ENCODE measurements at places on chromosomes 6 and 20.

DNA sequence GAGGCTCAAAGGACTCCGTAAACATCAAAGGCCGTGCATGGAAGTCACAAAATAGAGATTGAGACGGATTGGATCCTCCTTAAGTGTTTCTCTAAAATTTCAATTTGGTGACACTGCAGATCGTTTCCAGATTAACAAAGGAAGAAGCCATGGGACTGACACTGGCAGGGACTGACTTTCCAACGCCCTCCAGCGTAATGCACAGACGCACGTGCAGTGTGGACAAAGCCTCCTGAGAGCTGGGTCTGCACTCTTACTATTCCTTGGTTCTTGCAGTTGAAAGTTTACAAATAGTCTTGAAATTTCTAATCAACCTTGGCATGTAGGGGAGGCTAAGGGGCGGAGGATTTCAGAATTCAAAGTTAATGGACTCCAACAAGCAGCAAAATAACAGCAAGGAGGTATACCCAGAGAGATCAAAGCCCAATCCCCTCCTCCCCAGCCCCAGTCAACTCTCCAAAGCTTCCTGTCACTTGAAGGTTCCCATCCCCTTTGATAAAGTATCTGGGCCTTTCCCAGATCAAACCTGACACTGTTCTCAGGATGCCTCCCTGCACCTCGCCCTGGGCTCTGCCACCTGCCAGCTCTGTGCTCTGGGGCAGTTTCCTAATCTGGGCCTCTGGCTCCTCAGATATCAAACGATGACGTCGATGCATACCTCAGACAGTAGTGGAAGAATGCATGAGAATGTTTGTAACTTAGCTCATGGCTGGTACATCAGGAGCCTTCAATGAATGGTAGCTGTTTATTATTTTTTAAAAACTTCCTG lies 106.5 kb upstream of the TRAF3IP2 start:
- no peak for DNase-seq

DNA sequence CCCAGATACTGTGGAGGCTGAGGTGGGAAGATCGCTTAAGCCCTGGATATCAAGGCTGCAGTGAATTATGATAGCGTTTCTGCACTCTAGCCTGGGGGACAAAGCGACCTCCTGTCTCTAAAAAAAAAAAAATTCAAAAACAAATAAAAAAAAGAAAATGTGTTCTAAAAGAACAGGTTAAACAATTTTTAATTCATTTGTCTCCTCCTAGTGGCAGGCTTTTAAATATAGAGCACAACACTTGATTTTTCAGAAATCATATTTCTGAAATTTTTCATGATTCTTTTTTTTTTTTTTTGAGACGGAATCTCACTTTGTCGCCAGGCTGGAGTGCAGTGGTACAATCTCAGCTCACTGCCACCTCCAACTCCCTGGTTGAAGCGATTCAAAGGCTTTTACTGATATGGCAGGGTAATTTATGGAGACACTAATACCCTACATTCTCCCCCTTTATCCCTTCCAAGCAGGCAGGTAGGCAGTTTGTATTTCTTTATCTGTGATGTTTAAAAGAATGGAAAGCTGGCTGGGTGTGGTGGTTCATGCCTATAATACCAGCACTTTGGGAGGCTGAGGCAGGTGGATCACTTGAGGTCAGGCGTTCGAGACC lies 8.7 kb upstream of the GTF3C6 start:
- DNase-seq = no peak

GRCh38 chr6:165768961-165769360 lies 105.9 kb upstream of the PDE10A start:
- DNase-seq = no peak

- DNase-seq = no peak
Observed at GRCh38 chr6:5481750-5482149, 220.4 kb downstream of the FARS2 start.

GRCh38 chr6:12751694-12752325 lies 35.2 kb downstream of the PHACTR1 start:
- DNase-seq = peak; percentile 30

- DNase-seq = no peak
Observed at GRCh38 chr20:50223039-50224005, 32.7 kb downstream of the CEBPB start.

- no peak for DNase-seq
Observed at GRCh38 chr6:72931325-72931887, 293.9 kb downstream of the KHDC1L start.

- no peak for DNase-seq
Observed at GRCh38 chr6:84772428-84773132, 8.2 kb upstream of the TBX18 start.

DNA sequence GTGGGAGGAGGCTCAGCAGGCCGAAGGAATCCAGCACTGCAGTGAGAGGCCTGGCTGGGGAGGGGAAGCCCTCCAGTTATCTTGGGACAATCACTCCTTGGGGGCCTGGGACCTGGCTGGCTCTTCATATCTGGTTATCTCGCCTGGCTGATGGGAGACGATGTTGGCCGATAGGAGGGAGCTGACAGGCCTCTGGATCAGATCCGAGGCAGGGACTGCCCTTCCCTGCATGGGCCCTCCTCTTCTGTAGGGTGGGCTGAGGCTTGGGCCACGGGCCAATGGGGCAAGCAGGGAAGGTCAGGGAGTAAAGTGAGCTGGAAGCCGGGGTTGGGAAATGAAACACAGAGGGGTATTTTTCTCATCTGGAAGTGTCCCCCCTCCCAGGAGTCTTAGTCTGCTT lies 25.2 kb downstream of the MANBAL start:
- no peak for DNase-seq
